ENCODE measurements at places on chromosomes 13 and 19.

DNA sequence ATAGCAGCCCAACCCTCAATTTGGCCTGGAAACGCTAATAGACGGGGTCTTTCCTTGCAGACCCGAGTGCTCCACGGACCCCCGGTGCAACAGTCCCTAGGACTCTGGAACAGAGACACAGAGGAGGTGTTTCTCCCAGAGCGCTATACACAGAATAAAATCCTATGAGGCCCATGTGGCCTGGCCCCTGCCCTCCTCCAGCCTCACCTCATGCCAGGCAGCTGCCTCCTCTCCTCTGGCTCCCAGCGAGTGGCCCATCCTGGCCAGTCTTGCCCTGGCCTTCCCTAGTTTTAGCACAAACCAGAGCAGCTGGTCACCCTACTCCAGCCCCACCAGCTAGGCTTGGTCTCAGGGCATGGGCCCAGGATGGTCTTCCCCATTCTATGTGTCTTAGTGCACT, 20.3 kb downstream of the POP4 start:
- DNase-seq, result no peak

DNA sequence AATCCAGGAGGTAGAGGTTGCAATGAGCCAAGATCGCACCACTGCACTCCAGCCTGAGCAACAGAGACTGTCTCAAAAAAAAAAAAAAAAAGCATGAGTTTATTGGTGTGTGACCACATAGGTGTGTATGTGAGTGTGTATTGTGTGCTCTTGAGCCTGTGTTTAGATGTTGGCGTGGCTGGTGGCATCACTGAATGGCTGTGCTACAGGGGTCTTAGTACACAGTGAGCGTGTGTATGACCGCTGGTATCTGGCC, 2.5 kb downstream of the SLC1A5 start:
- no peak for DNase-seq

DNA sequence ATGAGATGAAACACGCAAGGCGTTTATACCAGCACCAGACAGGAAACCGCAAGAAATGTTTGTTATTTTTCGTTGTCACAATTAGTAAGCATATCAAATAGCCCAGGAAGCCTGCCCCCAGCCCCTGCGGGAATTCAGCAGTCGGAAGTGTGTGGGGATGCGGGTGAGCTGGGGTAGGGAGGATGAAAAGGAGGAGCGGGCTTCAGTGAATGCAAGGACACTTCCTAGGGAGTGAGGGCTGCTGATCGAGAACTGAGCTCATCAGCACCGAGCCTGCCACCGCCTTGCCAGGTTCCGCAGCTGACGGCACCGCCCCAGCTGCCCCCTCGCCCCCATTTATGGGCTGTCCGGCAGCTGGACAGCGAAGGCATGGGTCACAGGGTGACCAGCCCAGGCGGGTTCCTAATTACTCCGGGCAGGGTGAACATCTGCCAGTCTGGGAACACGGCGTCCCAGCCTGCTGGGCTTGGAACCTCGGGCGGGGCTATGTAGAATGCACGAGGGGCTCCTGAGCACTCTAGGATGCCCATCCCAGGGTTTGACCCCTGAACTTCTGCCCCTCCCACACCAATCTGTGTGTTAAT, 1.6 kb upstream of the BEST2 start:
- DNase-seq, result no peak

GRCh38 chr19:51368366-51369282, at the start of gene CLDND2:
Gene CLDND2, minus strand, starts transcription at chr19:51369003. Its CDS starts 426 bp downstream, at chr19:51368577.
- no peak for DNase-seq

GRCh38 chr19:1987197-1988187, 28.0 kb downstream of the BTBD2 start:
- no peak for DNase-seq

- no peak for DNase-seq
Observed at GRCh38 chr13:93951108-93951507, 528.4 kb downstream of the DCT start.

DNA sequence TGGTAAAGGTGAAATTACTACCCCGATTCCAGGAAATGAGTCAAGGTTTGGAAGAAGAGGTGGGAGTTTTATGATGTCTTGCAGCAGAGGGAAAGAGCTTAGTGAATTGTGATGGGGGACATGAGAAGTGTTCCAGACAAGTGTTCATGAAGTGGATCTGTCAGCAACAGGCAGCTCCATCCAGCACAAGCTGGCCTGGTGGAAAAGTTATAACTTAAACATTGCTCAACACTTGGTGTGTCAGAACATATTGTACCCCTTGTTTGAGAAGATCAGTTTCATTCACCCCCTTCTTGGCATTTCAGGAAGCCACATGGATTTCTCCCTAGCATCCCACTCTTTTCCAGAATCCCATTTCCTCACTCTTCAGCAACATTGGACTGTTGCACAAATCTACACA, 222.0 kb downstream of the B3GLCT start:
- DNase-seq, result no peak

GRCh38 chr19:8143041-8143440, 6.4 kb downstream of the FBN3 start:
- DNase-seq, result no peak
